GM12892 (cell line): ENCODE measurements at places on chromosomes 6 and 20.

DNA sequence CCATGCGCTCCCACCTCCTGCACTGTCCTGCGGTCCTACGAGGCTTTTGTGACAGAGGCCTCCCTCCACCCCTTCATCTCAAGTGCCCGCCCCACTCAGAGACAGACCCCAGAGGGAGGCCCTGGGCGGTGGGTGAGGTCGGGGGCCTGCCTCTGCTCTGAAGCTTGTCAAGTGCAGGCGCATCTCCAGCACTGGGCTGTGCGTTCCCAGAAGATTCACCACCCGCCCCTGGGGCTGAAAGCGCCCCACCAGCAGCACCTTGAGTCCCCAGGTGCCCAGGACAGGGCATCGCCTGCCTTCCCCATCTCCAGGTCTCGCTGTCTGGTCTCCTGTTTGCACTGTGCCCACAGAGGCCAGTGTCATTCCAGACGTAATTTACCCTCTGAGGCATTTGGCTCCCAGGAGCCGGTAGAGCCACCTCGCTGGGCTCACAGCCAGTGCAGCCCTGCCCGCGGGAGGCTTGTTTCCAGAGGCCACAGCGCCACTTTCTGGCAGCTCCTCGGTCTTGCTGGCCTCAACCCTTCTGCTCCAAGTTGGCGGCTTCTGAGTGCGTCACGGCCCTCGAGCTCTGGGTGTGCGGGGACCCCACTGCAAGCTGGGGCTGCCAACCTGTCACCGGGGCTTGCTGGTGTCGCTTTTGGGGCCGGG, 191.1 kb downstream of the TAF4 start:
- DNase-seq: no peak

DNA sequence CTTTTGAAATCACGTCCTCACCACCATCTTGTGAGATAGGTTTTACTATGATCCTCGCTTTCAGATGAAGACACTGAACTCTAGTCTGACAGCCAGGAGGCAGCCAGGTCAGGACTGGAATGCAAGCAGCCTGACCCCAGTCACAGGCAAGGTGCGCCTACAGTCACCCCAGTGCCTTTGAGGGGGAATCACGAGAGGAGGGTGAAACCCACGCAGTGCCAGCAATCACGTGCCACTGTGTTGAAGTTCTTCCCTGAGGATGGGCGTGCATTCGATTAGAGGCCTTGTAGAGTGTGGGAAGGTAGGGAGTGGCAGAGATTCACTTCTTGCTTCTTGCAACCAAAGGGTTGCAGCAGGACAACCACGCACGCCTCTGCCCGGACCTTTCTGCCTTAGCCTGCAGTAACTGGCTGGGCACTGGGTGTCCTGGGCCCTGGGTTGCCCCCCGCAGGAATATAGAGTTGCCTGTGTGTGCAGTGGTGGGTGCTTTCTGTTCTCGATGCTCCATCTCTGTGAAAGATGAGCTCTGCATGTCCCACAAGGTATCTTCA, 33.7 kb upstream of the IRF4 start:
- no peak for DNase-seq

DNA sequence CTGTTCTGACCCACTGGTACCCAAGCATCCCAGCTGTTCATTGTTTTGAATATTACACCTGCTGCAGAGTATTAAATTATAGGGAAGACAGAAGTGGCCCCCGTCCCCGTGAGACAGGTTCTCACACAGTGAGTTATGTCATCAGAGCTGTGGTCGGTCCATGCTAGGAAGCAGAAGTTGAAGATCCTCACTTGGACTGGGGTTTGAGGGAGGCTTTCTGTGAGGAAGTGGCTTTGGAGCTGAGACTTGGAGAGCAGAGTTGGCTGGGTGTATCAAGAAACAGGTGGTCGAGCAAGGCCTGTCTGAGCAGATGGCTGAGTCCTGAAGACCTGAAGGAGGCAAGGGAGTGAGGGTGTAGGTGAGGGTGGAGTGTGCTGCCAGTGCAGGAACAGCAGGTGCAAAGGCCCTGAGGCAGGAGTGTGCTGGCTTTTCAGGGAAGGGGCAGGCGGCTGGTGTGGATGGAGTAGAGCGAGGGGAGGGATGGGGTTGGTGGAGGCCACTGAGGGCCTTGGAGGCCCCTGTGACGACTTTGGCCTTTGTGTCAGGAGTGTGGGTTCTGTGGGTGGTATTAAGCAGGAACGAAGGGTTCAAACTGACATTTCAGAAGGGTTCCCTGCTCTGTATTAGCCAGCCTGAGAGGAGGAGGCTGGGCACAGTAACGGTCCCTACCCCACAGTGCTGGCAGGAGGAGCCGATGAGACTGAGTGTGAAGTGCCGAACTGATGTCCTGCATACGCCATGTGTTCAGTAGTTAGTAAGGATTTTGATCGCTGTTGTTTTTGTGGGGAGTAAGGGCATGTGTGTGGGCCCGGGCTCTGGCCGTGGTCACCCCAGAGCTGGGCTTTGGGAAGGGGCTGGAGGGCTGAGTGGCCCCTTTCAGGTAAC, 11.8 kb downstream of the SRC start:
- no peak for DNase-seq

- DNase-seq: no peak
These were observed 33.7 kb downstream of the PAX1 start for GRCh38 chr20:21739161-21739560.

GRCh38 chr20:12528591-12529041, 480.2 kb upstream of the SPTLC3 start:
- DNase-seq: no peak

- no peak for DNase-seq
These were observed 79.3 kb upstream of the ARMC2 start for GRCh38 chr6:108768792-108769524.

DNA sequence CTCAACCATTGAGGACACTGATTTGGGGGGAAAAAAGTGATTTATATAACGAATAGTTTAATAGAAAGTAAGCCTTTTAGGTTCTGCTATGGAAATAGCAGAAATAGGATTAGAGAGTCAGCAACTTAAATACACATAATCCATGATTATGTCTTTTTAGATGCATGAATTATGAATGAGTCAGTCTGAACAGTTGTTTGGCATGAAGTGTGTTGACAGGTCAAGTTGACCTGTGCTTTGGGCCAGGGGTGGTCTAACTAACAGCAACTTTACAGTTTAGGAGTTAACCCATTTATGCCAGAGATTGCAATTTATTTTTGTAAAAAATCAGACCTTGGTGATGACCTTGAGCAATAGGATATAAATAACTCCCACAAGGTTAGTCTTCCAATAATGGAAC, 191.3 kb downstream of the MTFR2 start:
- DNase-seq: no peak

DNA sequence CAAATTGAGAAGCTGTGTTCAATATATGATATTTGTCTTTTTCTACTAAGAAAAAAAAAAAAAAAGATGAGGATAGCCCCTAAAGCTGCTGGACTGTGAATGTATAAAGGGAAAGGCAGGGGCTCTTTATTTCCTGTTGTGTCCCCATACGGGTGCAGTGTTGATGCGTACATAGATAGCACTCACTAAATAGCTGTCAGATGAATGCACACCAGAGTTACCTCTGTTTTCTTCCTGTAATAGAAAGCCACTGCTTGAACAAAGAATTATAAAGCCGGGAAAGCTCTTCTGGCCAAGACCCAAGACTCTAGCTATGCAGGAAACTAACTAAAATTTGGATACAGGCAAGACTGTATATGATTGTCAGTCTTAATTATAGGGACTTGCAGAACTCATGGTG, 260.0 kb downstream of the FARS2 start:
- no peak for DNase-seq

GRCh38 chr6:49479308-49479970, 16.3 kb downstream of the CENPQ start:
- DNase-seq: no peak

- no peak for DNase-seq
These were observed 90.7 kb upstream of the ARID1B start for GRCh38 chr6:156686301-156686994.

DNA sequence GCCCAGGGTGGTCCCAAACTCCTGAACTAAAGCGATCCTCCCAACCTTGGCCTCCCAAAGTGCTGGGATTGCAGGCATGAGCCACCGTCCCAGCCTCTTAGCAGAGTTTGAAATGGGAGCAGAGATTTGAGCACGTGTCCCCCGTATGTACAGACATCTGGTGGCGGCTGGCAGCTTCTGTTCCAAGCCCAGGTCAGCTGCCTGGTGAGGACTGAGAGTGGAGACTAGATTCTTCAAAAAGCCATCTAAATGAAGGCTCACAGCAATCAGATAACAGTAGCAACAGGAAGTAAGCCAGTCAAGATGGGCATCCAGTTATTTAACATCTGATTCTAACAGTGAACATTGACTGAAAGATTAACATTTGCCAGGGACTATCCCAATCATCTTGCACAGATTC, 128.1 kb upstream of the AKAP12 start:
- no peak for DNase-seq

GRCh38 chr20:51458751-51459439, 83.6 kb downstream of the NFATC2 start:
- DNase-seq: no peak
